ENCODE measurements at places on chromosomes 7 and 10.

DNA sequence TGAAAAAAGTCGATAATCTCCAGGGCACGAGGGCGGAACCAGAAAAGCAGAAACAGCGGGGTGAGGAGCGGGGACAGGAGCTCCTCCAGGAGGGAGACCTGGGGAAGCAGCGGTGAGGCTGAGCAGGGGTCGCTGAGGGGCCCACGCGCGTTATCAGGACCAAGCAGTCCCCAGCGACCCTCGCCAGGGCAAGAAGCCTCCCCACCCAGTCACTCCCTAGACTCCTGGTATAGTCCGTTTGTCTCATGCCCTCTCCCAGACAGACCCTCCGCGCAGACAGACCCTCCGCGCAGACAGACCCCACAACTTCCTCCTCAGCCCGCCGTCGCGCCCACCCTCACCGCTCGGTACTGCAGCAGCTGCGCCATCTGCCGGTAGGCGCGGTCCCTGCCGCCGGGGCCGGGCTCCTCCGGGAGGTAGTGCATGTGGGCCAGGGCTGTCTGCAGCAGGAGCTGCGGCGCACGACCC lies 6.3 kb downstream of the ATG9B start:
- peak; percentile 48 for DNase-seq

GRCh38 chr7:151999424-152000090 lies 25.9 kb upstream of the GALNT11 start:
- no peak for DNase-seq

DNA sequence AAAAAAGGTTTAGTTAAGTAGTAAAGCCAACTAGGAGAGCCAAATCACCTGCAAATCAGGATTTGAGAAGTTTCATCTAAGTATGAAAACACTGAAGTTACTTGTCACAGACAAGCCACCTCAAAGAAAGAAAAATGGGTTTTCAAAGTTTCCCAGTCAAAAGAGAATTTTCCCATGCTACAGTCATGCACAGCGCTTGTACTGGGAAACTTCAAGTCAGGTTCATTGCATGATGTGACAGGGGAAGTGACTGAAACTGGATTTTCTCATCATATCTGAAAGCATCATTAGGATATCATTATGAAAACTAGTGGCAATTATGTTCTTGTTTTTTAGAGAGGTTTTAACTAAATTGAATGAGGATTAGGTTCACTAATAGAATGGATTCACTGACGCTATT lies 167.0 kb downstream of the SGMS1 start:
- no peak for DNase-seq

DNA sequence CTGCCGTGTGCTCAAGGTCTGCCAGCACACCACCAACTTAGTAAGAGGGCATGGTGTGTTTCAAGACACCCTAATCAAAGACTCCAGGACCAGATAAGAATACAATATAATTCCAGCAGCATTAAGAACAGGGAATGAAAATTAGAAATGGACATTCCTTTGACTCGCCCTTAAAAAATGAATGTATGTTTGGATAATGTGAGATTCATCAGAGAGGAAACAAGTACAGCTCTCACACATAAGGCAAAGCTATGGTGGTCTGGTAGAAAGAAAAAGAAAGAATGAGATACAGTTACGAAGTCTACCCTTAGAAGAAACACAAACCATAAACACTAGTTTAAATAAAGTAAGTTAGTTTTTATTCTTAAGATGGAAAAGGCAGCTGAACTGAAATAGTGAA lies 174.8 kb upstream of the ANK3 start:
- no peak for DNase-seq

- peak; percentile 10 for DNase-seq
Observed at GRCh38 chr10:50447691-50448090, 176.1 kb downstream of the SGMS1 start.

DNA sequence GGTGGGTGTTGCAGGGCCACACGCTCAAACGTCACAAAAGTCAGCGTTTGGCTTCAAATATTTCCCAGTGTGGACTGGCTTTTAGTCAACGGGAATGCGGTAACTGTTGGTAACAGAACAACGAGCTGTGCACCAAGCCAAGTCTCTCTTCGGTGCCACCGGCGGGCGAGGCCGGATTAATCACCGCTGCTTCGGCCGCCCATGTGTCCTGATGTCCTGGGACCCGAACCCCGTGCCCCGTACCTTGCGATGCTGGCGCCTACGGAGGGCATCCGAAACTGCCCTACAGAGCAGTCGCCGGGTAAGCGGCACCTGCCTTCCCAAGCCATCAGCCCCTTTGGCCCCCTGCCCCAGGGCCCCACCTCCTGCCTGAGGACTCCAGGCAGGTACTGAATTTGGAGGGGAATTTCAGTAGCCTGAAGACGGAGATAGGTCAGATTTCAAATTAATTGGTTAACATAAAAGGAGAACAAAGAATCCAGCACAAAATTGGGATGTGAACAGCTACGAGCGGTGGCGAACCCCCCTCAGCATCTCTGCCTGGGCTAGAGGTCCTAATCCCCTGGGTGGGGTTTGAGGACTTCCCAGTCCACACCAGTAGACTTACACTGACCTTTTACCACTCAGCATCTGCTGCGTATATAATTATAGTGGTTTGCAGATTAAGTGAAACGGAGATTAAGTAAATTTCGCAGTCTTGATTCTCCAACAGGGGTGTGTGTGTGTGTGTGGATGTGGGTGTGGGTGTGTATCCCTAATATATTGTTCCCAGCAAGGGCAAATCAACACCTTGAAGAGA lies at the start of gene LRRC72:
LRRC72 (plus strand) TSS at position 84 of the 799 bp plus-strand sequence; CDS start at position 212, 128 bp downstream.
- no peak for DNase-seq

DNA sequence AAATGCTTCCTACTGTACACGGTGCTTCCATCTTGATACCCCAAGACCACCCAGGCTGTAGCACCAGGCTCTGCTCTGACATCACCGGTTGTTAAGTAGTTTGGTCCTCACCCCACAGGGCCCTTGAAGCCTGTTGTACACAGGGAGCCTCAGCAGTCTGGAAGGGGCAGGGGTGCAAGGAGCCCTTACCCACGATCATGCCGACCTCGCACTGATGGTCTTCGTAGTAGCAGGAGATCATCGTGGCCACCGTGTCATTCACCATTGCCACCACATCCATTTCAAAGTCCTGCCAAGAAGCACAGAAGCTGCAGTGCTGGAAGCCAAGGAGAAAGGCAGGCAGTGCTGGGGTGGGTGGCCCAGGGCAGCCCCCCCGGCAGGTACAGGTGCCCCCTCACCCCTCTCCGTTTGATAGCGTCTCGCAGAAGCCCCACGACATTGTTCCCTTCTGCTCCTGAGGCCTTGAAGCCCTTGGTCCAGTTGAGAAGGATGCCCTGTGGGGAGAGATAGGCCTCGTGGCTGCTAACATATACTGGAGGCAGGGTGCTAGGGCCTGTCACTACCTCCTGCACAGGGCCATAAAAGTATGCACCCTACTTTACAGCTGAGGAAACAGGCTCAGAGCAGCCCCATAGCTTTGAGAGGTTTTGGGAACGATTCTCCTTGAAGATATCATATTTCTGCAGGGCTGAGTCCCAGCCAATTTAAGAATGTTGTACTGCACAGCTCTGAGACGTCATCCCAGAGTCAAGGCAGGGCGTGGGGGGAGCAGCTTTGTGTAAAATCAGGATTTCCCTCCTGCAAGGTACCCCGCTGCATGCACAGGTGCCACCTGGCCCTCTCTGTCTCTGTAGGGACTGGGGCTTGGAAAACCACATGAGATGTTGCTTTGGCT lies 8.7 kb upstream of the MYL7 start:
- no peak for DNase-seq

DNA sequence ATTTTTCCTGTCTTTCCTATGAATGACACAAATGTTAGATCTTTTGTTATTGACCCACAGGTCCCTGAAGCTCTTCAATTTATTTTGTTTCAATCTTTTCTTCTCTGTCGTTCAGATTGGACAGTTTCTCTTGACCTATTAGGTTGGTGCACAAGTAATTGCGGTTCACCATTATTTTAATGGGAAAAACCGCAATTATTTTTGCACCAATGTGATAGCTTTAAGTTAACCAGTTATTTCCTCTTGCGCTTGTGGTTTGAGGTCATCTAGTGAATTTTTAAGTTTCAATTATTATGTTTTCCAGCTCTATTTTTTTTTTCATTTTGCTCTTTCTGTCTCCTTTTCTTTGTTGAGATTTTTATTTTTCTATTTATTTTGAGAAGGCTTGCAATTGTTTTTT lies 399.2 kb downstream of the INHBA start:
- no peak for DNase-seq

GRCh38 chr10:35225204-35225603 lies 98.6 kb downstream of the CREM start:
- DNase-seq = no peak

GRCh38 chr10:85544956-85545355 lies 821.6 kb downstream of the GRID1 start:
- no peak for DNase-seq

DNA sequence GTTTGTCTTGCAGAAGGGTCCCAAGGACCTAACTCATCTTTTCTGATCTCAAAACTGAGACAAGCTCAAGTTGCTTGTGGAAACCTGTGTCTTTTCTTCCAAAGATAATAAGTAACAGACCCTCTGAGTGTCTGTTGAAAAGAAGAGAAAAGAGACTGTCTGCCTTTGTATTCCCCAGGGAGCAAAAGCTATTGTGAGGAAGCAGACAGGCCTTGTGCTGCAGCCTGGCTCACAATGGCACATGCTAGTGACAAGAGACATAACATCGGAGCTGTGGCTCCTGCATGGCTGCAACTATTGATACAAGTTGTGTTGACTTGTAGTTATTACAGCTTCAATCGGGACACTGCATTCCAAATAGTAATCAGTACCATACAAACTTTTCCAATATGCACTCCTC lies 202.9 kb downstream of the DKK1 start:
- DNase-seq = no peak

DNA sequence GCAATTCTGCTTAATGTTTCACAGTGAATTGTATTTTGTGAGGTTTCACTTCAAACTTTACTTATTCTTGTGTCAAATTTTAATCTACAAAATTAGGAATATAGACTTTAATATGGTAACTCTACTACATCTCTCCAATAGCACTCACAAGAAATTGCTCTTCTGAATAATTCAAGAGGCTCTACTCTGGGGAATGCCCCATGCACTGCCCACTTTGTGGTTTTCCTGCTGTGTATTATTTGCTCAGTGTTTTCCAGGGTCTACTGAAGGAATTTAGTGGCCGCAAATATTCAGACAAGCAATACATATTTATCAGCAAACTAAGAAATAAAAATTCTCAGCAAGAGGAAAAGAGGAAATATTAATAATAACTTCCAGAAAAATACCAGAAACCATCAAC lies 611.4 kb downstream of the TNS3 start:
- DNase-seq = no peak

GRCh38 chr10:6269953-6270867 lies 67.5 kb downstream of the PFKFB3 start:
- DNase-seq = no peak

GRCh38 chr7:157793087-157793353 lies 456.2 kb downstream of the DNAJB6 start:
- DNase-seq = no peak

- DNase-seq = no peak
Observed at GRCh38 chr10:100829933-100830727, 82.6 kb upstream of the SLF2 start.

GRCh38 chr10:100566561-100566960 lies 30.8 kb downstream of the HIF1AN start:
- DNase-seq = no peak

DNA sequence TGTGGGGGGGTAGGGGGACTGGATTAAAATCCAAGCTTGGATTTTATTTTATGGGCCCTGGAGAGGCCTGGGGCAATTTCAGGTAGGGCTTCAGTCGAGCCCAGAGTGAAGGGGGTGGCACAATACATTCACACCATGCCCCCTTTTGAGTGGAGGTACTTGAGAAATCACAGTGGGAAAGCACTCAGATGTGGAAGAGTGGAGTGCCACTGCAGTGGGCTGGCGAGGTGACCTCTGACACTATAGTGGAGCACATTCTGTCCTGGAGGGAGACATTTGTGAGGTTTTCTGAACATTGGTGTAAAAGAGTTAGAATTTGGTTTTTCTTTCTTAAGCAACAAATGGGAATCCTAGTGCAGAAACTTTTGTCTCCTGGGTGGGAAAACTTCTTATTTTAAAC lies 143.2 kb downstream of the WNT2 start:
- no peak for DNase-seq

- DNase-seq = peak; percentile 96
Observed at GRCh38 chr7:75762350-75762917, 9.6 kb downstream of the CCL26 start.

DNA sequence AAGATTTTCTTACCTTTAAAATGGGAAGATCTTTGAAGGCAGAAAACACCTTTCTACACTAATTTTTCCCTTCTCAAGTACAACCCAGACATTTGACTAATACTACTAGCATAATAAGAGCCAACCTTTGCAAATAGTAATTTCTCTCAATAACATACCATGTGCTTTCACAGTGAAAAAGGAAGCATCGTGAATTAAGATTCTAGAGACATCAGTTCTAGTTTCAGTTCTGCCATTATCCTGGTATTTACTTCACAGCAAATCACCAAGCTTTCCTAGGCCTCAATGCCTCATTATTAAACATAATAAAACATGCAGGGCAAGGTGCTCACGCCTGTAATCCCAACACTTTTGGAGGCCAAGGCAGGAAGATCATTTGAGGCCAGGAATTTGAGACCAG lies 24.9 kb downstream of the GSAP start:
- DNase-seq = no peak

- peak; percentile 68 for DNase-seq
Observed at GRCh38 chr10:96873756-96874467, 41.8 kb downstream of the LCOR start.

GRCh38 chr7:44368885-44369284 lies 43.5 kb upstream of the CAMK2B start:
- DNase-seq = no peak
